Type B pancreatic cell (in vitro differentiated cells): ENCODE measurements at places on chromosomes 12 and 14. TPM values are rescaled to one million over a fixed set of nuclear protein-coding genes. Genes with fewer than 3 reads are reported as not detected.

The GPR137C gene
- 1.6 and 6.1 TPM in 2 replicates for total RNA-seq

The CORO1C gene
- total RNA-seq, result 87.9 and 103 TPM in 2 replicates

The KRT85 gene
- total RNA-seq, result not detected in 2 replicates

The INHBC gene
- not detected in 2 replicates for total RNA-seq

The NEUROD4 gene
- 1.6 and 3.3 TPM in 2 replicates for total RNA-seq

The SAMD15 gene
- total RNA-seq, result 4.0 and 9.7 TPM in 2 replicates

The LTBR gene
- total RNA-seq, result 18.5 and 98.5 TPM in 2 replicates

The VDR gene
- 0.77 and 1.5 TPM in 2 replicates for total RNA-seq

The KRT74 gene
- 0.10 TPM in 1 of 2 replicates, not detected in the other for total RNA-seq

The HSPB8 gene
- total RNA-seq, result 17.0 and 41.4 TPM in 2 replicates

The PMCH gene
- not detected in 2 replicates for total RNA-seq

The XPOT gene
- 61.9 and 72.8 TPM in 2 replicates for total RNA-seq

The RNASE7 gene
- total RNA-seq, result 0.55 TPM in 1 of 2 replicates, not detected in the other

The LRFN5 gene
- total RNA-seq, result 1.3 and 4.6 TPM in 2 replicates

The SIX6 gene
- not detected in 2 replicates for total RNA-seq

DNA sequence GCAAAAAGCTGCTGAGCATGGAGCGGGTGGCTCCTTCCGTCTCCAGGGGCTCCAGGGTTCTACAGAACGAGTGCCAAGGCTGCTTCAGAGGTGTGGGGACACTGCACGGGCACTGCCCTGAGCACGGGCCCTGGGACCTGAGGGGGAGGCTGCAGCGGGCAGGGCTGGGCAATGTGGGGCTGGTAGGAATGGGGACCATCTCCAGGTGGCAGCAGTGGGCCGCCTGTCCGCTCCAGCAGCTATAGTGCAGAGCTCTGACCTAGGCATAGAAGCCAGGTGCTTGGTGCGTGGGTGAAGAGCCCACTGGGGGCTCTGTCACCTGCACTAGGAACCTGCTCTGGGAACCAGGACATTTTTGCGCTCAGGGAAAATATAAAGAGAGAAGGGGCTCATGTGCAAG lies 22.3 kb downstream of the HDAC7 start:
- H3K27me3 ChIP-seq, result no peaks in the 10 kb centered on the region
- no peak overlapping the region for H3K27ac ChIP-seq
- peaks cover 8% of the 10 kb centered on the region for H3K36me3 ChIP-seq
- no peak overlapping the region for H3K4me3 ChIP-seq
- H3K4me1 ChIP-seq, result peaks cover 12% of the 10 kb centered on the region

GRCh38 chr14:99551034-99551922 lies 52.7 kb downstream of the CCDC85C start:
- peaks cover 50% of the 10 kb centered on the region for H3K4me1 ChIP-seq
- no peak for DNase-seq
- H3K4me3 ChIP-seq, result peak overlapping the region; percentile 15
- H3K27me3 ChIP-seq, result no peaks in the 10 kb centered on the region
- no peaks in the 10 kb centered on the region for H3K36me3 ChIP-seq
- peak overlapping the region; percentile 82 for H3K27ac ChIP-seq

GRCh38 chr12:83143950-83144349 lies 457.2 kb downstream of the TMTC2 start:
- no peak for DNase-seq
- peaks cover 8% of the 10 kb centered on the region for H3K4me1 ChIP-seq
- H3K4me3 ChIP-seq, result no peak overlapping the region
- H3K27me3 ChIP-seq, result no peaks in the 10 kb centered on the region
- no peak overlapping the region for H3K27ac ChIP-seq

GRCh38 chr12:27434673-27435565 lies 11.6 kb upstream of the SMCO2 start:
- H3K4me3 ChIP-seq, result no peak overlapping the region
- peaks cover 16% of the 10 kb centered on the region for H3K36me3 ChIP-seq
- H3K27ac ChIP-seq, result no peak overlapping the region
- DNase-seq, result no peak
- no peaks in the 10 kb centered on the region for H3K4me1 ChIP-seq
- H3K27me3 ChIP-seq, result peaks cover 9% of the 10 kb centered on the region

GRCh38 chr14:58946431-58946830 lies 242.0 kb upstream of the DAAM1 start:
- peaks cover 33% of the 10 kb centered on the region for H3K4me1 ChIP-seq
- no peak overlapping the region for H3K4me3 ChIP-seq
- no peak for DNase-seq
- H3K27ac ChIP-seq, result no peak overlapping the region
- no peaks in the 10 kb centered on the region for H3K36me3 ChIP-seq

GRCh38 chr14:79443602-79444001 lies 767.7 kb downstream of the DIO2 start:
- H3K36me3 ChIP-seq, result no peaks in the 10 kb centered on the region
- no peak overlapping the region for H3K4me3 ChIP-seq
- DNase-seq, result no peak
- H3K27ac ChIP-seq, result no peak overlapping the region
- H3K4me1 ChIP-seq, result peaks cover 12% of the 10 kb centered on the region

- H3K4me1 ChIP-seq, result peaks cover 3% of the 10 kb centered on the region
- no peaks in the 10 kb centered on the region for H3K36me3 ChIP-seq
- no peak overlapping the region for H3K4me3 ChIP-seq
- DNase-seq, result no peak
These were observed 96.0 kb downstream of the RASSF9 start for GRCh38 chr12:85740186-85740585.

- H3K27ac ChIP-seq, result no peak overlapping the region
- no peaks in the 10 kb centered on the region for H3K36me3 ChIP-seq
- H3K27me3 ChIP-seq, result peaks cover 51% of the 10 kb centered on the region
- DNase-seq, result no peak
These were observed 1.3 kb downstream of the CD4 start for GRCh38 chr12:6790496-6791150.

DNA sequence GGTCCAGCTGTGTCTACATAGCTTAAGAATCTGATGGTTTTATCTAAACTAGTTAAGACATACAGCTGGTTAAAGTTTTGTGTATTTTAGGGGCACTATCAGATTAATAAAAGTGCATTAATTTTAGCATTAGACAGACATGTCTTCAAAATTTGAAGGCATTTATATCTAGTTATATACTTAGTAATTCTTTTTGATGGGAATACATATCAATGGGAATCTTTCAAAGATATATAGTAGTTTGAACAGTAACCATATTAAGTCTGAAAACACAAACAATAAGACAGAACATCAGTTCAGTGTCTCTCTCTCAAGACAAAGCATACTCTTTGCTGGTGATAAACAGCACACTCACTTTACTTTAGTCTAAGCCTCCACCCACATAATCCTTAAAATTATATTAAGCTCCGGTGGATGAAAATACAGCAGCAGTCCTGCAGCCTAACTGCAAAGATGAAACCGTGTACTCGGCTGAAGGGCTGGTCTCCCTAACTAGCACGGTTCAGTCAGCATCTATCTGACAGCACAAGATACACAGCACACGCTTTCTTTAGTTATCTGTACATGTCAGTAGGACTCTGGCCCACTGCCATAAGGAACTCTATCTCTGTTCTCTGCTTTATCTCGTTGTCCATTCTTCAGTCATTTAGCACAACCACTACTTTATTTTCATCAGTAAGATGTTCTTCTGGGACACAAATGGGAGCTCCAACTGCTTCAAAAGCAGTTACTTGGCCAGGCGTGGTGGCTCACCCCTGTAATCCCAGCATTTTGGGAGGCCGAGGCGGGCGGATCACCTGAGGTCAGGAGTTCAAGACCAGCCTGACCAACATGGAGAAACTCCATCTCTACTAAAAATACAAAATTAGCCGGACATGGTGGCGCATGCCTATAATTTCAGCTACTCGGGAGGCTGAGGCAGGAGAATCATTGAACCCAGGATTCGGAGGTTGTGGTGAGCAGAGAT lies 80.5 kb downstream of the MED13L start:
- H3K4me3 ChIP-seq, result no peak overlapping the region
- no peak for DNase-seq
- no peak overlapping the region for H3K27ac ChIP-seq
- peaks cover 23% of the 10 kb centered on the region for H3K4me1 ChIP-seq

DNA sequence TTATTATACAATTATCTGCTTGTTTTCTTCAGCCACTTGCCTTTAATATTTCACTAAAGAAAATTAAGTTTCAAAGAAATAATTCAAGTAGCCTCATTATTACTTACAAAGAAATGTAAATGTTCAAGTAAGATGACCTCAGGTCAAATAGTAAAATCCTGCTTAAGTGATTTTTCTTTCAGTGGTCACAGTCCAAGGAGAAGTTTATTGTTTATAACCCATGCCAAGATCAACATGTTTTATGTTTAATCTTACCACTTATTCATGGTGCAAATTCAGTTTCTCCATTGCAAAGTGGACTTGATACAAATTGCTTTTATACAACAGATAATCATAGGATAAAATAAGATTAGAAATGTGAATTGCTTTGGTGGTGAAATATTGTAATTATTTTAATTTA lies 370.2 kb upstream of the FLRT2 start:
- H3K4me3 ChIP-seq, result no peak overlapping the region
- no peaks in the 10 kb centered on the region for H3K27me3 ChIP-seq
- H3K27ac ChIP-seq, result no peak overlapping the region
- no peaks in the 10 kb centered on the region for H3K36me3 ChIP-seq

DNA sequence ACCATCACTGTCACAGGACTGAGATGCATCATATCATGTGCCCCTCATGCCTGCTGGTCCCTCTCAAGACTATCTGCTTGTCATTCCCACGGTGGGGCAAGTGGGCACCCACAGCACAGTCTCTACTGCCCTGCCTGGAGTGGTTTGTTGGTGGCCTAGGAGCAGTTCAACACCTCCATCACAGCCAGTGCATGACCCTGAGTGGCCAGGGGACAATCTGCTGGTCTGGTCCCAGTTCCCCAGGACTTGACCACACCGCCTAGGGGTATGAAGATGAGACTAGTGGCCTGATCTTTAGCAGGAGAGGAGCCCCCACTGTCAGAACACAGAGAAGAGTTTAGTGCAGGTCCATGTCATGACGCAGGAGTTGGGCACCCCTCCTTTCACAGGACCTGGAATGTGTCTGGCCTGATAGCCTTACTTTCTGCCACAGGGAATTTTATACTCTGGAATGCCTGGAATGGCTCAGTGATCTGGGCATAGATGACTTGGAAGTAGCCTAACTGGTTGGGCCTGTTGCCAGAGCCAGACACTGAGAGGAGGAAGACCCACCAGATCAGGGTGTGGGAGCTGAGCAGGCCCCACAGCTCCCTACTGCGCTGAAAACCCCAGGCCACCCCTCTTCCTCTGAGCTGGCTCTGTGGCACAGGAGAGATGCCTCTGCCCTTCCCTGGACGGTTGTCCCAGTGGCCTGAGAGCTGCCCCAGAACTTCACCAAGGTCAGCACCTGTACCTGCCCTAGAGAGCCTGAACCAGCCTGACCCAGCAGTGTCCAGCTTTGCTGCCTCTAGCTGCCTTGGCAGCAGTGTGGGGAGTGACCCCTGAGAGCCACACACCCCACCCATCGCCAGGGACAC lies 83.3 kb downstream of the PUS7L start:
- DNase-seq, result no peak
- no peaks in the 10 kb centered on the region for H3K4me1 ChIP-seq
- H3K27me3 ChIP-seq, result no peaks in the 10 kb centered on the region
- H3K36me3 ChIP-seq, result no peaks in the 10 kb centered on the region
- H3K27ac ChIP-seq, result peak overlapping the region; percentile 55
- no peak overlapping the region for H3K4me3 ChIP-seq

- no peak overlapping the region for H3K4me3 ChIP-seq
- no peaks in the 10 kb centered on the region for H3K4me1 ChIP-seq
- H3K27me3 ChIP-seq, result peaks cover 6% of the 10 kb centered on the region
- DNase-seq, result no peak
- H3K36me3 ChIP-seq, result no peaks in the 10 kb centered on the region
- no peak overlapping the region for H3K27ac ChIP-seq
These were observed 165.4 kb downstream of the DERA start for GRCh38 chr12:16076557-16076956.
